ENCODE measurements at places on chromosomes 6 and 20.

- no peak for DNase-seq
Measured at GRCh38 chr6:155366325-155366724, 52.0 kb upstream of the TFB1M start.

- DNase-seq, result no peak
Measured at GRCh38 chr20:63736893-63737694, 630 bp downstream of the LIME1 start.

GRCh38 chr6:7088076-7088742 is 19.6 kb upstream of the RREB1 start:
- DNase-seq, result no peak

DNA sequence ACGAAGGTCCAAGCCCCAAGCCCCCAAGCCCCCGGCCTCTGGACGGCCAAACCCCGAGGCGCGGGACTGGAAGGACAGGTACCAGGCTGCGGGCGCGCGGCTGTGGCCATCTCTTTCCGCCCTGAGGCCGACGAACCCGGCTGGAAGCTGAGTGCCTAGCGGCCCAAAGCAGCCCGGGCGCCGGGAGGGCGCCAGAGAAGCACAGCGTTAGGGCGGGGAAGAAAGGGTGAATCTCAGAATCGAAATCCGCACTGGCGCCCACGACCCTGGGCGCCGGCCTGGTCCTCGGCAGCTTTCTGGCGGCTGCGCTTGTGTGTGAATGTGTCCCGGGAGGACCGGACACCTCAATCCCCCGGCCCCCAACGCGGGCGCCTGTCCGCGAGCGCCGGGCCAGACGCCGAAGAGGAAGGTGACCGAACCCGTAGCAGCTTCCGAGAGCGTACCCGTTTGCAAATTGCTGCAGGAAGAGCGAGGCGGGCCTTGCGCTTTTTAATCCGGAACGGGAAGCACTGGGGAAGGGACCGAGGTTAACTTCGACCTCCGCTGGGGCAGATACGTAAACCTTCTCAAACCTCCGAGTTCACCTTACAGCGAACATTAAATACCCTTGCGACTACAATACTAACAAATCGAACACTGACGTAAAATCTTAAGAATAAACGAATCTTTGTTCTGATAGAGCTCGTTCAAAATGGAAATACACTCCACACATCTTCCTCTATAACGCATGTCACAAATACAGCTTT is 2.9 kb downstream of the NRN1 start:
- no peak for DNase-seq

DNA sequence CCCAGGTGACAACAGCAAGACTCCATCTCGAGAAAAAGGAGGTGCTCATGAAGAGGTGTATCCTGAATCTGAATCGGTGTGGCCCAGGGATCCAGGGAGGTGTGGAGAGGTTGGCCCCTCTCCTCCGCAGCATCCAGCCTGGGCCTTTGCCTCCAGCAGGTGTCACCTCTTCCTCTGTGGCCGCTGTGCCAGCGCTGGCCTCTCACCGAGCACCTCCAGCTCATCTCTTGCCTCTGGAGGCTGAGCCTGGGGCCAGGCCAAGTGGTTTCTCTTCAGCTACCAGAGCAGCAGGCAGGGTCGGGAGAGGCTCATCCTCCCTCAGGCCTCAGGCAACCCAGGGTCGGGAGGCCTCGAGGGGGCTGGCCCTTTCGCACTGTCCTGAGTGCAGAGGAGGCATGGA is 1.2 kb upstream of the COL20A1 start:
- no peak for DNase-seq

- no peak for DNase-seq
Measured at GRCh38 chr6:31033075-31033474, 22.8 kb downstream of the MUC22 start.

- no peak for DNase-seq
Measured at GRCh38 chr6:30311101-30311500, 15.6 kb upstream of the TRIM39 start.
